ENCODE measurements at places on chromosomes 7 and 10. TPM values are rescaled to one million over a fixed set of nuclear protein-coding genes. Genes with fewer than 3 reads are reported as not detected.

The FGFBP3 gene
- total RNA-seq = 1.3 TPM

DNA sequence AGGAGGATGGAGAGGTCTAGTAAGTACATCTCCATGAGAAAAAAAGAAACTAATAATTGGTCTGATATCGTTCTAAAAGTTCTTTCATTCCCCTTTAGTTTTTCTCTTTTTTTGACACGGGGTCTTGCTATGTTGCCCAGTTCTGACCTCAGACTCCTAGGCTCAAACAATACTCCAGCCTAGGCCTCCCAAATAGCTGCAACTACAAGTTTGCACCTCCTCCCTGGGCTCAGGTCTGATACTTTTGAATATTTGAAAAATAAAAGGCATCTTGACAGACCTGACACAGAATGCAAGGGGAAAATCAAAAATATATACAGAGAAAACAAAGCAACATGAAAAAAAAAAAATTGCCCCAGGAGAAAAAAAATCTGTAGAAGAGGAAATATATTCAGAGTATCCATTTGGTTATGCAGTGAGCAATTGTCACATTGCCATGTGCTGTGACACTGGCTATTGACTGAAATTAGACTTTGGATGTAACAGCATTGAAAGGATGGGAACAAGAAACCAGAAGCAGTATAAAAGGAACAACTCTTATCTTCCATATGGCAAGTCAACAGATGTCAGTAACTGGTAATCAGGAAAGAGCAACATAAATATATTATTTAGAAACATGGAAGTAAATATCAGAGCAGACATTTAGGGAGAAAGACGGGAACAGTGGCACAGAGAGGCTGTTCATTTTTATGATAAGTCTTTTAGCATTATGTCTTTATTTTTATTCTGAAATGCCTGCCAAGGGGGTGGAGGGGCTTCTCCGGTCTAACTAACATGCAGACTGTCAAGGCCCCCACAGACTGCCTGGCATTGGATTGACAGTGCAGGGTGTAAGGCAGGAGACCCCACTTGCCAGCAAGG lies 408.4 kb downstream of the PARD3 start:
- DNase-seq = no peak

The LRRD1 gene
- under 0.01 TPM for total RNA-seq

- DNase-seq = no peak
Measured at GRCh38 chr7:145692237-145692950, 424.2 kb upstream of the CNTNAP2 start.

The NPFFR1 gene
- under 0.01 TPM for total RNA-seq

GRCh38 chr10:88216976-88217375 lies 353.6 kb downstream of the PTEN start:
- no peak for DNase-seq

Measured in hematopoietic multipotent progenitor cell (in vitro differentiated cells).